ENCODE measurements at places on chromosomes 5 and 9.

- DNase-seq, result no peak
Measured at GRCh38 chr5:106545325-106545724, 1125.4 kb downstream of the EFNA5 start.

DNA sequence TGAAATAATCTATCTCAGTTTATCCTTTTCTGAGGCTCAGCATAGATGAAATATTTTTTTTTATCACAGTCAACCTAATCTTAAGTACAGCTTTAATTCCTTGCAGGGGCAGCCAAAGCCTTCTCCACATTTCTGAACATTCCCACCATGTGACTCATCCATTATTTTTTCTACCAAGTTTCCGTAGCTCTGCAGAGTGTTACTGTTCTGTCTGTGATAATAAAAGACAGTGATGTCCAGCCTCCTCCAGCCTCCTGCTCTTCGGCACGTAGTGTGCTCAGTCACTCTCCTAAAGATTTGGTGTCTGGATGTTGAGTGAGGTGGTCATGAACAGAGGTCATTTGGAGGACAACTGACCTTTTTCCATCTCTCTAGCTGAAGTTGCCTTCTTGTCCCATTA is 338.1 kb upstream of the ADAMTS16 start:
- no peak for DNase-seq

DNA sequence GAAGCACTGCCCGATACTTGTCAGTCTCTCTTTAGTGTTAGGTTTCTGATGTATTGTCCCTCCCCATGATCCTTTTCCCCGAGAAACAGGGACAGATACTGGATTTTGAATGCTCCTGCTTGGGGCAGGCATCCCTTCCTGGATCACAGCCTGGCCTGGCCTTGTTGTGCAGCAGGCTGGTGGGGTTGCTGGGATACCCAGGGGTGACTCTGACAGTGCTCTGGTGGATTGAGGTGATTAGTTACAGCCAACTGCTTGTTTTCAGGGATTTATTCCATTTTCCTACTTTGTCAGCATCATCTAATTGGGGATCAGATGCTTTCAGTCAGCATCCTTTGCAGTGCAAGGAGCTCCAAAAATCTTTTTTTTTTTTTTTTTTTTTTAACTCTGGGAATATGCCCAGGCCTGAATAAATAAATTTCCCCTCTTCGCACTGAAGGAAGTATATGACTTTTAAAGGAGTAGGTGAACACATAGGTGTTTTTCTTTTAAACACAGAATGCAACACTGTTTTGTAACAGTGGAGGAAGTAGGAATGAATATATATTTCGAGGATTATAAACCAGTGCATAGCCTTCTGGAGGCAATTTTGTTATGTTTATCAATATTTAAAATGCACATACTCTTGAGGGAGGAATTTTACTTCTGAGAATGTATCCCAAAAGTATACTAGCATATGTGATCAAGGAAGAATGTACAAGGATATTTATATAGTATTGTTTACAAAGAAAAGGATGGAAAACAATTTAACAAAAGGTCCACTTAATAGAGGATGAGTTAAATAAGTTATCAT is 127.3 kb upstream of the ELL2 start:
- DNase-seq, result no peak

DNA sequence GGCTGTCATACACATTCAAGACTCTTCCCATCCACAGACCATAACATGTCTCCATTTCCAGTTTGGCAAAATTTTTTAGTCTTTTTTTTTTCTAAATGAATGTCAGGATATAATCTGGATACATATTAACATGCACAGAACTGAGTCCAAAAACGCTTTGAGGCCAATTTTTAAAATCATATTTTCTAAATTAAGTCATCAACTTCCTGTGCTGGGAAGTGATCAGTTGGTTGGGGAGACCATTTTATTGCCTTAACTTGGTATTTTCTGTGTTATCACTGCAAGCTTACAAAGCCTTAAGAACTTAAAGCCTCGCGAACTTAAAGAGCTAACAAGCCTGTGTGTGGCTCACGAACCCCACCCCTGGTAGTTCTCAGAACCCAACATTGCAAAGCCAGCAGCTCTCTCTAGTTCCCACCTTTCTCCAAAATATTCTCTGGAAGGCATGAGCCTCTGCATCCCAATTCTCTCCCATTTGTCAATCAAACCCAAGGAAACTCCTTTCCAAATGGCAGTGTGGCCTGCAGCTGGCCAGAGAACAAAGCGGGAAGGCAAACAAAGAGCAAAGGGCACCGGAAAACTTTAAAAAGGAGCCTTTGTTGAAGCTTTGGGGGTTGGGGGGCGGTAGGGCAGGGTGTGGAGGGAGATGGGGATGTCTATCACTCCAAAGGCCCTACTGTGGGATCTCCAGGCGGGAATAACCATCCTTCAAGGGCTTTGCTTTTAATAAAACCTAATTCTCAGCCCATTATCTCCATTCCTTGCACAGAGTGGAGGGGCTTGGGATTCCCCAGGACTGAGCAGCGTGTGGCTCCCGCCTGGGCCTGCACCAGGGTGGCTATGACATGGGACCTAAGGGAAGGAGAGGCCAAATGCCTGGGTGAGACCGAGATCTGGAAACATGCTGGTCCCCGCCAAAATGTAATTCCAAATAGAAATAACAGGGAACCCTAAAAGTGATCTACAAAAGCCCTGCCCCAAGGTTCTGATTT is 65.0 kb downstream of the ROR2 start:
- DNase-seq, result no peak

Data from T-helper 22 cell (primary cell).